ENCODE measurements at places on chromosomes 1 and 21. TPM values are rescaled to one million over a fixed set of nuclear protein-coding genes. Genes with fewer than 3 reads are reported as not detected.
A peak's percentile ranks its signal among the peaks of the same experiment; 100 is the strongest.

Gene SCAF4
- 17.4 TPM for total RNA-seq

- no peak for DNase-seq
Observed at GRCh38 chr1:184297244-184297750, 89.5 kb upstream of the C1orf21 start.

DNA sequence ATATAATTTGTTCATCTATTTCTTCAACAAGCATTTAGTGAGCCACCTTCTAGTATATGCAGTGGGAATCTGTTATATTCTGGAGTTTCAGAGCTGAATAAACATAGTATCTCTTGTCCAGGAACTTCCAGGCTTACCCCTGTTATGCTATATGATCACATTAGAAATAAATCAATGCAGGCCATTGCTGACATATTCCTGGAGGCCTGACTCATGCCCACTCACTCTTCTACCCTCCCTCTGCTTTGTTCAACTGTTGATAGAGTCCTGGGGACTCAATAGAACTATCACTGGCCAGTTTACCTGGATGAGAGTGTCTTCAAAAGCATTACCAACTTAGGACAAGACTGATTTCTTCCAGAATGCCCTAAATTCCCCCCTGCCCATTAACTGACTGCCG lies 29.3 kb upstream of the SRSF10 start:
- no peak for DNase-seq

Gene SCNM1
- 24.2 TPM for total RNA-seq

DNA sequence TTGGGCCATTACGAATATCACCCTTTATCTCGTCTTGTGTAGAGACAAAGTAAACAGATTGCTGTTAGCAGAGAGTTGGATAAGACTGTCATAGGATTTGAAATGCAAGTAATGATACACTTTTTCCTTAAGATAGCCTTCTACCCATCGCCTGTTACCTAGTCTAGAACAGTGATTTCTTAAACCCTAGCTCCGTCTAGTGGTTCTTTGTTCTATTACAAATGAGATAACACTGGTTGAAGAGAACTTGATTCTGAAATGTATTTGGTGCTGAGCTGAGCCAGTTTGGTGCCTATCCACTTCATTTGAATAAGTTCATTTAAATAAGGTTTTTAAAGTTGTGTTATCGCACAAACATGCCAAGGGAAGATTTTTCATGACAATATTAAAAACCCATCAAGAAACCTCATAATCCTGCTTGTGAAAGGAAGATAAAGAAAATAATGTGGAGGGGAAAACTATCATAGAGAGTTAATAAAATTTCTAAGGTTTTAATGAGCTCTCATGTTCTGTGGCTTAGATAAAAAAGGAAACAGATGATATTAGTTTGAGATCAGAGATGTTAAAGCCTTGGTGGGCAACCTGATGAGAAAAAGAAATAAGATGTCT lies 1.5 kb upstream of the KCNH1 start:
- DNase-seq, result no peak

Gene ZNF648
- not detected for total RNA-seq

Gene GSTM3
- total RNA-seq, result 65.5 TPM

- DNase-seq, result peak; percentile 86
Observed at GRCh38 chr1:228802386-228803220, 67.3 kb downstream of the RHOU start.

Gene PROK1
- total RNA-seq, result not detected

Gene LY9
- total RNA-seq, result 0.25 TPM

GRCh38 chr21:23488245-23488644 lies 2119.0 kb downstream of the MRPL39 start:
- DNase-seq, result no peak

Gene GFI1
- not detected for total RNA-seq

DNA sequence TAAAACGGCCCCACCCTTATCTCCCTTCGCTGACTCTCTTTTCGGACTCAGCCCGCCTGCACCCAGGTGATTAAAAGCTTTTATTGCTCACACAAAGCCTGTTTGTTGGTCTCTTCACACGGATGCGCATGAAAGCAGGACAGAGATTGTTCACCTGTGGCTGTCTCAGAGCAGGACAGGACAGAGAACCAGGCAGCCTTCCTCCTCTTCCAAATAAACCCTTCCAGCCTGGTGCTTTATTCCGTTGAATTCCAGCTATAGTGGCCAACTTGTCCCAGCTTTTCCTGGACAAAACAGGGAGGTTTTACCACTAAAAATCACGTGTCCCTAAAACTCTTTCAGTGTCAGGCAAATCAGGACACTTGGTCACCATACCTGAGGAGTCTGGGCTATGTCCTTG lies 9.5 kb upstream of the DMRTB1 start:
- DNase-seq, result no peak

DNA sequence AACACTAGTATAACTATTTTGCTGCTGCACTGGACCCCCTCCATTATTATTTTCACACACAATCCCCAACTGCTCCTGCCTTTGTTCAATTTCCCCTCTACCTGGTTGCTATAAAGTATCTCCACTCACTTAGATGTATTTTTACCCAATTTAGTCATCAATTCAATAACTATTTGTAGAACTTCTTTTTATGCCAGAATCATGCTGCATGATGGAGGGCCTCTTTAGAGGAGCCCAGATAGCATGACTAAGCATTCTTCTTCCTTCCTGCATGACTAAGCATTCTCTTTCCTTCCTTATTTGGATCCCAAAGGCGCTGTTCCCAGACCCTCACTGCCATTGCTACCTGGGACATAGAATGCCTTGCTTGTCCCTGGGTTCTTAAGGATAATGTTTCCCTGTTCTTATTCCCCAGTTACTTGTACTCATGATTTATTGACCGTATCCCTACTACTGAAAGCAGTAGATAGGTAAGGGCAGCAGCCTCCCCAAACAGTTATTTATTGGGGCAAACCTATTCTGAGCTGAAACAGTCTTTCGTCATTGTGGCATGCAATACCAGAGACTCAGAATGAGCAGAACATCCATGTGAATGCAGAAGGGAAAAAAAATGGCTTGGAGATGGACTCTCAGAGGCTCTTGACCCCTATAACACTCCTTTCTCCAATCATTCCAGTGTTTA lies 89.3 kb upstream of the AKT3 start:
- no peak for DNase-seq

DNA sequence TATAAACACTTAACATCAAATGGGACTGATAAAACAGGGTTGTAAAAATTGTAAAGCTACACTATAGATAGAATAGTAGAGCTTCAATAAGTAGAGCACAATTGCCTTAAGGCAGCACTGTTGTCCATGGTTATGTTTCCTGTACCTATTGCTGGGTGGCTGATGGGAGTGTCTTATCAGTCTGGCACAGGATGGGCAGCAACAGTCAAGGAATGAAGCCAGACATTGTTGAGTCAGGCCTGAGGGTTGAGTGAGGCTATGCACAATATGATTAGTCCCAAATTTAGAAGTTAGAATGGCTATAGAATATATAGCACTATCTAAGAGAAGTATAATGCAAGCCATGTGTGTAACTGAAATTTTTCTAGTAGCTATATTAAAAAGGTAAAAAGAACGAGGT lies 25.0 kb upstream of the CD1D start:
- no peak for DNase-seq

- no peak for DNase-seq
Observed at GRCh38 chr1:54356680-54357147, 49.5 kb downstream of the SSBP3 start.

Gene PEX11B
- 21.9 TPM for total RNA-seq

DNA sequence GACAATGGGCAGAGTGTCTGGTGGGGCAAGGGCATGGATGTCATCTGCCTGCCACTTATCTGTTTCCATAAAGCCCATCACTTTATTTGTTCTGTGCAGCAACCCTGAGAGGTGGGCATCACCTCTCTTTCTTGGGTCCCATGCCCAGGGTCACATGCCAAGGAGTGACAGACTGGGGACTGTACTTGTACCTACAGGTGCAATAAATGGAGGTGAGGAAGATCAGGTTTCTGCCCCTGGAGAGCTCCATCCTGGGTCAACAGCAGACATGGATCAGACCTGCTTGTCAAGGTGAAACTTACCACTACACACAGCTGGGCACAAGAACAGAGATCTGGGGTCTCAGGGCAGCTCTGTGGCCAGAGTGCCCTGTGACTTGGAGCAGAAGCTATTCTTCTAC lies 18.4 kb upstream of the PRDM16 start:
- DNase-seq, result no peak

DNA sequence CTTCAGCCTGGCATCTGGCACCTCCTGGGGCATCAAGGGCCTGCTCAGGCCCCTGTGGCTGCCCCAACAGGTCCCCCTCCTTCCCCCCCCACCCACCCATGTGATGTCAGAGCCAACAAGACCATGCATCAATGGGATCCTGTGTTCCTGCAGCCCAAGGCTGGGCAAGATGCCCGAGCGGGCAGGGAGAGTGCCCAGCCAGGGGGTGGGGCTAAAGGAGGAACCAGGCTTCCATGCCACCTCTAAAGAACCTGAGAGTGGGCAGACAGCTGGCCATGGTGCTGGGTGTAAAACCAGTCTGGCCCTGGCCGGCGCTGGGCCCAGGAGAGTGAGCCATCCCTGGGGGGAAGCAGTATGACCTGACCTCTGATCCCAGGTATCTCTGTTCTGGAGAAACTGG lies 7.6 kb downstream of the COL16A1 start:
- DNase-seq, result no peak

Gene EXO5
- 6.3 TPM for total RNA-seq
